NB4 (cell line): ENCODE measurements at places on chromosomes 4 and X.
A peak's percentile ranks its signal among the peaks of the same experiment; 100 is the strongest.

- DNase-seq: no peak
These were observed 52.8 kb downstream of the SPRY1 start for GRCh38 chr4:123449362-123449761.

GRCh38 chr4:52098618-52099017, 47.5 kb downstream of the SPATA18 start:
- DNase-seq: peak; percentile 8

DNA sequence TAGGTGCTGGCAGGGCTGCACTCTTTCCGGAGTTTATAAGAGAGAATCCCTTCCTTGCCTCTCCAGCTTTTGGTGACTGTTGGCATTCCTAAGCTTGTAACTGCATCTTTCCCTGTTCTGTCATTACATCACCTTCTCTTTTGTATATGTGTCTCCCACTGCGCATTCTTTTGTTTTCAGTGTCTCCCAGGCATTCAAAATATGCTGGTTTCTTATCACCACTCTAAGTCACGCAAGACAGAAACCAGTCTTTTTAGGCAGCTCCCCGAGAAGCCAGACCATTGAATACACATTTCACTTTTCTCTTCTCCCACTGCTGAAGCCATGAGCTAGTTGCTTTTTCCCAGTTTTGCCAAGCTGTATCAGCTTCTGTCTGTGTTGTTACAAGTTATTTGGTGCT, 71.0 kb downstream of the LAS1L start:
- no peak for DNase-seq

- DNase-seq: no peak
These were observed 409.2 kb downstream of the TLL1 start for GRCh38 chr4:166282081-166282770.

- peak; percentile 67 for DNase-seq
These were observed 88.4 kb upstream of the STIM2 start for GRCh38 chr4:26772096-26772873.

DNA sequence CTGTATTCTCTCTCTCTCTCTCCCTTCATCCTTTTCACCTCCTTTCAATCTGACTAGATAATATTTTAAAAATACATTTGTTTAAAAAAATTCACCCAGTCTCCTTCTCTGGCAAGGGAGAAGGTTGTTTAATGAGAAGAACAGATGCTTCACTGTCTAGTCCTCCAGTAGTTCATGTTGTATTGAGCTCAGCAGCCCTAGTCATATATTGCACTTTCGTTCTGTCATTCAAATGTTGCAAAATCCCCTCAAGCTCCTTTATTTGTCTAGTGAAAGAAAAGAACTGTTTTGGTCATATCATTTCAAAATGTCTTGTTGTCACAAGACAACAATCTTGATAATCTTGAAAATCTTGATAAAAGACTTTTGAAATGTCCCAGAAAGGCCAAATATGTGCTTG, 248.0 kb downstream of the GALNTL6 start:
- DNase-seq: no peak

DNA sequence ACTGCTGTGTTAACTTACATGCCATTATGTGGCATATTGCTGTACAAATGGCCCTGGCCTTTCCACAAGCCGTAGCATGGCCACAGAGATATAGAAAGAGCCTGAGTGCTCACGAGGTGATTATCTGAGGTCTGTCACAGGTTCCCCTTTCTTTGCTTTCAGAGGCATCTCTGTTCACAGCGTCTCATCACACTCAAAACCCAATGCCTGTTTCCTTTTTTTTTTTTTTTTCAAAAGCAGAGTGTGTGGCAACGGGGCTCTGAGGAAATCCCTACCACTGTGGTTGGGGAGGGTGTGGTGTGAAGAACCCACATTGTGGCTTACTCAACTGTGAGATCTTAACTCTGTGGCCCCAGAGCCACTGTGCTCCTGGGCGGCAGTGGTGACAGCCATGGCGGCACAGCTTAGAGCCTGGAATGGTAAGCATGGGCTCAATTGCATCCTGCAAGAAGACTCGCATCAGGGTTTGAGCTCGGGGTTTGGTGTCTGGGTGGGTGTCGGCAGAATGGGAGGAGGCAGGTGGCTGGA, 30.8 kb downstream of the RTL5 start:
- peak; percentile 95 for DNase-seq

GRCh38 chr4:121148000-121148399, 16.1 kb downstream of the TNIP3 start:
- no peak for DNase-seq

DNA sequence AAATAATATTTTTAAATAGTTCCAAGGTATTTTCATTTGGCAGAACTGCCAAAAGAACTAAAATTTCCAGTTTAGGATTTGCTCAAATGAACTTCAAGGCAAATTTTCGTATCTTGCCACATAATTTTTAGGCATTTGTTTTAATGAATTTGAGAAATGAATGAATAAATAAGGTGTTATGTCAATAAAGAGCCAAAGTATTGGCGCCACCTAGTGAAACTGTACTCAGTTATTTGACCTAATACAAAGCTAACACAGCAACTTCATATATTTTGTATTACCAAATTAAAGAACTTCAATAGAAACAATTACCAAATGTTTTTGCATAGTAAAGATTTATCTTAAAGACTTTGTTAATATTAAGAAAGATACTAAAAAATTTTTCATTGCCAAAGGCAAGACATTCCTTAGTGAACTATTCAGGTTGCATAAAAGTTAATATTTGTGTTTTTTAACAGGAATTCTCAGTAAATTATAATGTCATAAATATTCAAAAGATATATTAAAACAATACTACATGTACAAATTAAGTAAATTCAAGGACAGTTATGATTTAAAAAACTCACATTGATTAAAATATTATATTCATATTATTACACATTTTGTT, 50.3 kb downstream of the STPG2 start:
- DNase-seq: peak; percentile 32

DNA sequence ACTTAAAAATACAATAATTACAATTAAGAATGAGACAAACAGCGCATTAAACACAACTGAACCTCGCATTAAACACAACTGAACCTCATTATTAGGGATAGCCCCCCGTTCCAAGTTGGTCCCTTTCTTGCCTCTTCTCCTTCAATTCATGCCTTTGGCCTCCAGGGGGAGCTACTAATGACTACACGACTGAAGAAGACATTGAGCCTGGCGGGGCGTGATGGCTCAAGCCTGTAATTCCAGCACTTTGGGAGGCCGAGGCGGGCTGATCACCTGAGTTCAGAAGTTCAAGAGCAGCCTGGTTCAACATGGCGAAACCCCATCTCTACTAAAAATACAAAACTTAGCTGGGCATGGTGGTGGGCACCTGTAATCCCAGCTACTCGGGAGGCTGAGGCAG, 56.4 kb upstream of the NWD2 start:
- DNase-seq: peak; percentile 38
